ENCODE measurements at places on chromosomes 2 and 18.

- DNase-seq = no peak
Measured at GRCh38 chr2:47070920-47071824, 83.9 kb downstream of the STPG4 start.

GRCh38 chr18:48832938-48833700 is 117.6 kb downstream of the SMAD7 start:
- no peak for DNase-seq

- no peak for DNase-seq
Measured at GRCh38 chr2:233413046-233413445, 58.8 kb downstream of the DGKD start.

GRCh38 chr2:85435981-85436835 is 17.7 kb downstream of the SH2D6 start:
- DNase-seq = no peak

- DNase-seq = no peak
Measured at GRCh38 chr2:96105152-96105915, 11.0 kb downstream of the ADRA2B start.

- DNase-seq = no peak
Measured at GRCh38 chr2:2662037-2662846, 331.2 kb upstream of the MYT1L start.

Measured in T-helper 2 cell (primary cell).